ENCODE measurements at places on chromosomes 12 and 14.

- DNase-seq: no peak
These were observed 123.1 kb downstream of the ANO6 start for GRCh38 chr12:45339035-45339434.

DNA sequence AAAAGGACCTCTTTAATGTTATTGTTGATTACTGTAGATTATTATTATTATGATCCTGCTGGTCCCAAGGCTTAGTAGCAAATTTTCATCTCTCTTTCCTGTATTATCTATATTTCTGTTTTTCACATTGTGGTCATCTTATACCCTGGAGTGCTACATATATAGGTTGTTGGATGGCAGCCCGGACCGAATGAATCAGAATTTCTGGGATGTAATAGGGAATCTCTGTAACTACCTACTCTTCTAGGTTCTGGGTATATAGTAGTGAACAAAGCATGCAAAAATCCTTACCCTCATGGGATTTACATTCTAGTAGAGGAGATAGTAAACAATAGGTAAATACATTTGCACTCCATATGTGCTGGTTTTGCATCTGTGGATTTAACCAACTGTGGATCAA, 31.4 kb downstream of the NUBPL start:
- no peak for DNase-seq

DNA sequence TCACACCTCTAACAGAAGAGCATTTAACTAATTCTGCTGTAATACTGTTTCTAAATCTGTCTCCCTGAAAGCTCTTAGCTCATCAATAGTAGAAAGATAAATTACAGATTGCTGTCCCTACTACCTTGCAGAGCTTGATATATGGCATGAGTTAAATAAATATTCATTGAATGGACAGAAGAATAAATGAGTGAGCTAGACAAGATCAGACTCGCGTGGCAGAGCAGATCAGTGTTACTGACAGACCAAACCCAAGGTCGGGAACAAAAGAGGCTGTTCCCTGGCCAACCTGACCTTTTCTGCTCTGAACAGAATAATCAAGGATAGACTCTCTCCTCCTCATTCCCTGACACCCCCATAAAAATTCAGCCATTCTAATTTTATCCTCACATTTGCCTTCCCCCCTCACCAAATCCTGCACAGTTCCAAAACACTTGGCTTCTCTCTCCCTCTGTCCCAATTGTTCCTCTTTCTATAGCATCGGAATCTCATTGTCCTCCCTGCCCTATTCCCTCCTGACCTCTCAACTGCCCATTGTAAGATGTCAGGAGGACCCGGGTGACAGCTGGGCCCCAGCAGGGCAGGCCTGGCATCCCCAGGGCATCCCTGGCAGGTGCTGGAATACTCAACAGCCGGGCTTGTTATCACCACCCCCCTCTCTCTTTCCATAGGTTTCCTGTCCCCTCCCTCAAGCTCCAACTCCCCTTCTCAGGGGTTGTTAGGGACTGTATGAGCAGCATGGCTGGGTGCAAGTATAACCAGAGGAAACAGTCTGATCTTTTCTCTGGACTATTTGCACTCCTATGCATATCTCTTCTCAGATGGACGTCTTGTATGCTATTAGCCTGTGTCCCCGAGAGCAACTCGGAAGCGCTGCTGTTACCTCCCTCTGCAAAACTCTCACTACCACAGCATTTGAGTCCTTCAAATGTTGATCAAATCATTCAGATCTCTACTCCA, 19.9 kb downstream of the NEUROD4 start:
- DNase-seq: no peak

GRCh38 chr12:11555195-11555594, 94.3 kb upstream of the ETV6 start:
- no peak for DNase-seq

DNA sequence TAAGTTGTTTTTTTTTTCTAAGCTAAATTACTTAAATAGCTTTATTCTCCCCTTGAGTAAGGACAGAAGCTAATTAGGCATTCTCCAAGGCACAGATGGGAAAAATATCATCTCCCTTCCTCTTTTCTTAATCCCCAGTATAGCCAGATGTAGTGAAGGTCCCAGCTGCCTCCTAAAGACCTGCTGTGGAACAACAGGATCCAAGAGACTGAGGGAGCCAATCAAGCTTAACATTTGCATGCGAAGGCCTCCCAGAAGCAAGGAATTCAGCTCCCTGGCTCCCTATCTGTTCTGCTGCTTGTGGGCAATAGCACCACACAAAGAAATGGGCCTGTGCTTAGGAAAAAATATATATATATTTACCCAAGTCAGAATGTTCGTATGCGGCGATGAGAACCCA, 255.2 kb downstream of the SYT1 start:
- DNase-seq: peak; percentile 72

DNA sequence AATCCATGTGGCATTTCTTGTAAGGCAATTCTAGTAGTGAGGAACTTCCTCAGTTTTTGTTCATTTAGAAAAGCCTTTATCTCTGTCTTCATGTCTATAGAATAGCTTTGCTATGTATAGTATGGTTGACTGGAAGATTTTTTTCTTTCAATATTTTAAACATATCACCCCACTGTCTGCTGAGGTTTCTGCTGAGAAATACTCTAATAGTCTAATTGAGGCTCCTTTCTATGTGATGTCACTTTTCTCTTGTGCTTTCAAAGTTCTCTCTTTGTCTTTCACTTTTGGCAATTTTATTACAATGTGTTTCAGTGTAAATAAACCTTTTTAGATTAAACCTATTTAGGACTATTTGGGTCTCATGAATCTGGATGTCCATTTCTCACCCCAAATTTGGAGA, 192.8 kb downstream of the PDZRN4 start:
- DNase-seq: no peak

DNA sequence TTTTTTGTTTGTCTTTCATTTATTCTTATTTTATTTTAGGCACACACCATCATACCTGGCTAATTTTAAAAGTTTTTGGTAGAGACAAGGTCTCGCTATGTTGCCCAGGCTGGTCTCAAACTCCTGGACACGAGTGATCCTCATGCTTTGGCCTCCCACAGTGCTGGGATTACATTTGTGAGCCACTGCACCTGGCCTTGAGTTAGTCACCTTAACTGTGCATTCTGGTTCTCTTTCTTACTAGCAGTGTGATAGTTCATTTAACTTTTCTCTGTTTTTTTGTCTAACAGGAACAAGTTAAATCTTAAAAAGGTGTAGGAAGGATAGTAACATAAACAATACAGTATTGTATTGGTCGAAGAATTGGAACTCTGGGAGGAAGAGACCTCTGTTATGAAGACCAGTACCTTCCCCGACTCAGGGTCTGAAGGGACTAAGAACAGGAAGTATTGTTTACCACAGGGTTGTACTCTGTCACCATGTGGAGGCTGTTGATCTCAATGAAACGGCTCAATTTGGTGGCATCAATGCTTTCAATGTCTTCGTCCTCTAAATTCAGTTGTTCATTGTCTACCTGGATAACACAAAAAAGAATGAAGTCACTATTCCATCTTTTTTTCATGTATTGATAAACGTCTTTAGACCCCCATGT, 17.7 kb downstream of the ERP27 start:
- no peak for DNase-seq

DNA sequence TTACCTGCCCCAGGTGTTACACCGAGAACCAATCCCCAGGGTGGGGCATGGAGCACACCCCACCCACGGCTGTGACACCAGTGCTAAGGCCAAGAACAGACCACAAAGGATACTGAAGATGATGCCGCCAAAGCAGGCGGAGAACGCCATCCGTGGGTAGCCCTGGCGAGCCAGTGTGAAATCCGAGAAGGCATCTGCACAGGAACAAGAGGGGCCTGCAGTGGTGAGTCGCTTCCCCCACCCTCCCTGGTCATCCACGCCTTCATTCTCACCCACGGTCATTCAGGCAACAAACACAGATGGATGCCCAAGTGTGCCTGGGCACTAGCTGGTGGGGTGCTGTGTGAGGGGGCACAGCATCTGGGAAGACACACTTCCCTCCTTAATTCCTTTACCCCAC, 28.5 kb downstream of the SLC8B1 start:
- DNase-seq: no peak

DNA sequence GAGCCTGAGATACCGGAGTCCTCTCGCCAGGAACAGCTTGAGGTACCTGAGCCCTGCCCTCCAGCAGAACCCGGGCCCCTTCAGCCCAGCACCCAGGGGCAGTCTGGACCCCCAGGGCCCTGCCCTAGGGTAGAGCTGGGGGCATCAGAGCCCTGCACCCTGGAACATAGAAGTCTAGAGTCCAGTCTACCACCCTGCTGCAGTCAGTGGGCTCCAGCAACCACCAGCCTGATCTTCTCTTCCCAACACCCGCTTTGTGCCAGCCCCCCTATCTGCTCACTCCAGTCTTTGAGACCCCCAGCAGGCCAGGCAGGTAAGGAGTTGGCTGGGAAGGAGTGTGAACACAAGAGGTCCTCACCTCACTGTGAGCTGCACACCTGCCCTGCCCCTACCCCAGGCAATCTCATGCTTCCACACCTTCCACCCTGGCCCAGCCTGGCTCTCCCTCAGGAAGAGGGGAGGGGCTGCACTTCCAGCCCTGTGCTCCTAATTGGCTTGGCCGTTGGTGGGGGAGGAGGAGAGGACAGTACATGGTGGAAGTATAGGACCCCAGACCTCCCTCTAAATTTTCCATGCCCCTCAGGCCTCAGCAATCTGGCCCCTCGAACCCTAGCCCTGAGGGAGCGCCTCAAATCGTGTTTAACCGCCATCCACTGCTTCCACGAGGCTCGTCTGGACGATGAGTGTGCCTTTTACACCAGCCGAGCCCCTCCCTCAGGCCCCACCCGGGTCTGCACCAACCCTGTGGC, 6.2 kb downstream of the C1QL4 start:
- DNase-seq: no peak

DNA sequence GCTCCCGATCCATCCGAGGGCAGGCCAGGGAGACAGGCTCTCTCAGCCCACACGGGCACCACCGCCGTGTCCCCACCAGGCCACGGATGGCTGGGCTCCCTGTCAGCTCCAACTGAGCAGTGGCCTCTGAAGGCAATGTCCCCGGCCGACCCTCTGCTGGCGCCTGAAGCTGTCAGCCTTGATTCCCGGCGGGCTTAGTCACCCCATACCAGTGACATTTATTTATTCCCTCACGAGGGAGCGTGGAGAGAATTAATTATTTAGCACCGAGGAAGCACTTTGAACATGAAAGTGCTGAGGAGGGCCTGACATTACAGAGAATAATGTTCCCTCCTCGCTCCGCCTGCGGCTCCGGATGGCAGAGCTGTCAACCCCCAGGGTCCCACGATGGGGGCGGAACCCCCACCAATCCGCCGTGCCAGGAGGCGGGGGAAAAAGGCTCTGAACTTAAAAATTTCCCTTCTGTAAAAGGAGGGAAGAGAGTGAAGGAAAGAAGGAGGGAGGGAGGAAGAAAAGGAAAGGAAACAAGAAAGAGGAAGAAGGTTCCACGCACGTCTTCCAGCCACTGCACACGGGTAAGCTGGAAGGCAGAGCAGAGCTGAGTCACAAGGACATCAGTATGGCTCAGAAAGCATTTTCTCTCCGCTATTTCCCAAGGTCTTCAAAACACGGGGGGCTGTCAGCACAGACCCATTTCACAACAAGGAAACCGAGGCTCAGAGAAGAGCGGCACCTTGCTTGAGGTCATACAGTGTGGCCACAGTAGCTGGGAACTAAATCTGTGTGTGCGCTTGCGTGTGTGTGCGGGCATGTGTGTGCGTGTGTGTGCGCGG, 108.7 kb upstream of the NCOR2 start:
- DNase-seq: no peak

DNA sequence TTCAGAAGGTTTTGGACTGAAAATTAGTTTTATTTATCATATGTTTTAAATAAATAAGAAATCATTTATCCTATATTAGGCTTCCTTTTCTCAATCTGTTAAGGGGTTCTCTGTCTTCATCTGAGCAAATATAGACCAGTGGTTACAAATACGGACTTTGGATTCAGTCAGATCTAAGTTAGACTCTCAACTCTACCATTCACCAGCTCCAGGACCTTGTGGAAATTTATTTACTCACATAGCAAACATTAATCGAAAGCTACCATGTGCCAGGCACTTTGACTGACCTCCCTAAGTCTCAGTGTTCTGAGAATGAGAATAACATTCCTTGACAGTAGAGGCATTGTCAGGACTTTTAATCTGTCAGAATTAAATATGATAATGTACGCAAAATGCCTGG, 22.3 kb downstream of the KCNK10 start:
- DNase-seq: no peak

- DNase-seq: no peak
These were observed 132.1 kb downstream of the RAD51B start for GRCh38 chr14:67951529-67952135.

GRCh38 chr14:52553002-52553670, 500 bp downstream of the GPR137C start:
- peak; percentile 76 for DNase-seq

DNA sequence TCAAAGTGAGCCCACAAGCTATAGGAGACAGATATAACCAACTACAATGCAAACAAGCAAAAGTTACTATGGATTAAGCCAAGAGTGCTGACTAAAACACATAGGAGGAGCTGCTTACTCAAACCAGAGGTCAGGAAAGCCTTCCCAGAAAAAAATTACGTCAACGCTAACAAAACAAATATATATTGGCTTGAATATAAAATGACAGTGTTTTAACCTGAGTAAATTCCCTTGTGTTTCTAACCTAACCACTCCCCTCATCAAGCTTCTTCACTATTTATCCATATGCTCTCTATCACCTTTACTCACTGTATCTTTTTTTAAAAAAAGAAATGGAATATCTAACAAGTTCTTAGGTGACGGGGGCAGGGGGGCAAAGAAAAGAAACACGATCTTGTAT, 115.9 kb downstream of the MED13L start:
- DNase-seq: no peak

All from ecto neural progenitor cell (in vitro differentiated cells).